NCI-H2107 (cell line): ENCODE measurements at places on chromosomes 1 and 21.

DNA sequence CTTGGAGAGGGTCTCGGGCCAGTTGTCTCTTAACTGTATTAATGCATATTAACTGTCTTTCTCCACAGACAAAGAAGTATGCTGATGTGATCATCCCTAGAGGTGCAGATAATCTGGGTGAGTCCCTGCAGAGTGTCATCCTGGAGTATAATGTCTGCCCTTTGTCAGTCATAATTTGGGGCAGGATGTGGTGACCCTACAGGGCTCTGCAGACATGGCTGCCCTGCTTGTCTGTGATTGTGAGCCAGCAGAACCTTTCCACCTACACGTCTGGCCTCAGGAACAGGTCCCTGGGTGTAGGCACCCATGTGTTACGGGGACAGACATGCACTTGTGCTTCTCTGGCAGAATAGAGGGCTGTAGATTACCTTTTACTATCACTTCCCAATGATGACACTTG is 78.4 kb downstream of the UCK2 start:
- no peak for DNase-seq

DNA sequence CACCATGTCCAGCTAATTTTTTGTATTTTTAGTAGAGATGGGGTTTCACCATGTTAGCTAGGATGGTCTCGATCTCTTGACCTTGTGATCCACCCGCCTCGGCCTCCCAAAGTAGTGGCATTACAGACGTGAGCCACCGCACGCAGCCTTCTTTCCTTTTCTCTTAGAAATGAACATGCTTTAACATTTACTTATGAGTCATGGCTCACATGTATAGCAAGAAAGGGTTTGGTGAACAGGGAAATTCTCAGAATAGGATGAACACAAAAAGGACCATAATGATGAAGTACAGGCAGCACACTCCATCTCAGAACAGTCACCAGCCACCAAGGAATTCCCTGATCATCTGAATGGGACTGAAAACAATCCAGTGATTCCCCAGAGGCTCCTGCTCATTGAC is 9.4 kb upstream of the VAMP4 start:
- DNase-seq, result no peak

DNA sequence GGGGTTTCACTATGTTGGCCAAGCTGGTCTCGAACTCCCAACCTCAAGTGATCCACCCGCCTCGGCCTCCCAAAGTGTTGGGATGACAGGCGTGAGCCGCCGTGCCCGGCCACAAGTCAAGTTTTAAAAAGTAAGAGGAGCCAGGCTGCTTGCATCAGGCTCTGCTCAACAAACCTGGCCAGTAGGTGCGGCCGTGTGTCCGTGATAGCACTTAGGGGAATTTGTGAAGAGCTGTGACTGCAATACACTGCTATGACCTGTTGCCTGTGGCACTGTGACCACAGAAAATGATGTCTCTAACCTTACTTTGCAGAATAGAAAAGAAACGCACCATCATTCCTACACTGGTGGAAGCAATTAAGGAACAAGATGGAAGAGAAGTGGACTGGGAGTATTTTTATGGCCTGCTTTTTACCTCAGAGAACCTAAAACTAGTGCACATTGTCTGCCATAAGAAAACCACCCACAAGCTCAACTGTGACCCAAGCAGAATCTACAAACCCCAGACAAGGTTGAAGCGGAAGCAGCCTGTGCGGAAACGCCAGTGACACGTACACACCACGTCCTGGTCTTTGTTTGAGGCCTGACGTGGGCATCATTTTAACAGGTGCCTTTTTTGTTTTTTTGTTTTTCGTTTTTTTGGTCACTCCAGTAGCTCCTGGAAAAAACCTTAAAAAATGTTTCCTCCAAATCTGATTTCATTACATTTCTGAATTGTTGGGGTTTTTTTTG is 16.7 kb downstream of the C1orf174 start:
- DNase-seq, result no peak

DNA sequence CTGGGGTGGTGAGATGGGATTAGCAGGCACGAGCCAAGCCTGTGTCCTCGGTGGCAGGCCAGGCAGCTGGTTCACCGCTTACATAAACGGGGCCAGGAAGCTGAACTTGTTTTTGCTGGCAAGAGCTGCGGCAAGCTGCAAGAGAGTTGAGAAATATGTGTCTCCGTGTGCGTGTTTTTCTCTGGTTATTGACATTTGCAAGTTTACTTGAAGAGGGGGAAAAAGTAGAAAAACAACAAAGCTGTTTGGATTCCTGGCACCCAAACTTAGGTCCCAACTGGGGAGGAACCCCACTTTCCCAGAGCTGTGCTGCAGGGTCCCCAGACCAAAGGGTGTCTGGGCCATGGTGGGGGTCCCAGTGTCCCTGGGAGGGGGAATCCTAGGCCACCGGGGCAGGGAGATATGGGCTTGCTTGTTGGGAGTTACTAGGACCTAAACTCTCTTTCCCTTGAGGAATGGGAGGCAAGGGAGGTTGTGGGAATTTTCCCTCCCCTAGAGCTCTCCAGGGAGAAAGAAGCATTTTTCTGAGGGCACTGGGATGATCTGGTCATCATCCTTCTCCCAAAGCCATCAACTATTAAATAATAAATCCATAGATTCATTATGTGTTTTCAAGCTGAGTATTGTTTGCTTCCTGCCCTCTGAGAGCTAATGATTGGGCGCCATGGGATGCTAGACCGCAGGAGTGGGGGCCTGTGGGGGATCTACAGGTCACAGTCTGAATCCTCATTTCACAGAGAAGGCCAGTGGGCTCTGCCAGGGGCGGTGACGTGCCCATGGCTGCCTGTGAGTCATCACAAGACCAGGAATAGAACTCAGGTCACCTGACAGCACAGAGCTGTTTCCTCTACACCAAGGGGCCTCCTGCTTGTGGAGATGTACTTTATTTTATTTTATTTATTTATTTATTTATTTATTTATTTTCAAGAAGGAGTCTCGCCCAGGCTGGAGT is 14.8 kb downstream of the IL6R start:
- no peak for DNase-seq

DNA sequence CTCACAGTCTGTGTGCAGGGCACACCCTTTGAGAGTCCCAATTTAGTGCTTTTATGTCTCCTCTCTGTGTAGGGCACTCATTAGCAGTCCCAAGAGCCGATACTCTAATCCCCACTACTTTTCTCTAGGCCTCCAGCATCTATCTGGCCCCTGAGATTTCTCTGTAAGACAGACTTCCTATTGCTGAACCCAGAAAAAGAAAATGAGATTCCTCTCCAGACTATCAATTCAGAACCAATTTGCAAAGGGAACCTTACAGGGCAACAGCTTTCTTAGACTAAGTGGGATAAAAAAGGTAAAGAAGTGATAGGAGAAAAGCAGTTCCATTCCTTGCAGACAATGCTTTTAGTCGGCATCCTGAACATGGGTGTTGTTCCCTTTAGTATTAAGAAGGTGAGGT is 172.2 kb downstream of the EDEM3 start:
- no peak for DNase-seq

GRCh38 chr1:169679692-169680091 is 31.7 kb downstream of the SELL start:
- no peak for DNase-seq

DNA sequence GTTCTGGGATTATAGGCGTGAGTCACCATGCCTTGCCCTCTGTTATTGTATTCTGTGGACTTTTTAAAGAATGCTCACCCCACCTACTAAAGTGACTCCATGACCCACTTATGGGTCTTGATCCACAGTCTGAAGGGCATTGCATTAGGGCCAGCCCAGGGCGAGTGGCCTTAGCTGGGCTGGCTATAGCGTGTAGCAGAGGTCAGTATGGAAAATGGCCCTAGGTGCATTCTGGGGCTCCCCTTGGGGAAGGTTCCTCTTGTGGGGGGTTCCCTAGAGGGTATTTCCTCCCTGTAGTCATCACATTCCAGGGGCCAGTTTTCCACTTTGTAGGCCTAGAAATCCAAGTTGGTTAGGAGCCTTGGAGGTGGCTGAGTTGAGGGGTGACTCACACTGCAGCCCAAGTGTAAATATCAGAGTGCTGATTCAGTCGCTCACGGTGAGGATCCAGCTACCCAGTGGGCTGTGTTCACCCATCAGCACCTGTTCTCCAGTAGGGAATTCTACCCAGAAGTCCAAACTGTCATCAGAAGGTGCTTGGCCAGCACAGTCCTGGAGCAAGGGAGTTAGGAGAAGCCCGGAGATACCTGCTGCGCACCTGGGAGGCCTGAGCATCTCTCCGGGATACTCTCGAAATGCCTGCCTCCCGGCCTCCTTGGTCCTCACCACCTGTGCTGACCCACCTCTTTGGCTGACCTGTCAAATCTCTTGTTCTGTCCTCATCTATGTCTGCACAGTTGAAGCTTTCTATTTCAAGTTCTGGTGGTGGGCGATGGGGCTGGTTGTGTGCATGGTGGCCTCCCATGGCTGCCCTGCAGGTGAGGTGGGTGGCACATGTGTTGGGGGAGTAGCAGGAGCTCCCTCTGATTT is 52.2 kb downstream of the NENF start:
- DNase-seq, result no peak

DNA sequence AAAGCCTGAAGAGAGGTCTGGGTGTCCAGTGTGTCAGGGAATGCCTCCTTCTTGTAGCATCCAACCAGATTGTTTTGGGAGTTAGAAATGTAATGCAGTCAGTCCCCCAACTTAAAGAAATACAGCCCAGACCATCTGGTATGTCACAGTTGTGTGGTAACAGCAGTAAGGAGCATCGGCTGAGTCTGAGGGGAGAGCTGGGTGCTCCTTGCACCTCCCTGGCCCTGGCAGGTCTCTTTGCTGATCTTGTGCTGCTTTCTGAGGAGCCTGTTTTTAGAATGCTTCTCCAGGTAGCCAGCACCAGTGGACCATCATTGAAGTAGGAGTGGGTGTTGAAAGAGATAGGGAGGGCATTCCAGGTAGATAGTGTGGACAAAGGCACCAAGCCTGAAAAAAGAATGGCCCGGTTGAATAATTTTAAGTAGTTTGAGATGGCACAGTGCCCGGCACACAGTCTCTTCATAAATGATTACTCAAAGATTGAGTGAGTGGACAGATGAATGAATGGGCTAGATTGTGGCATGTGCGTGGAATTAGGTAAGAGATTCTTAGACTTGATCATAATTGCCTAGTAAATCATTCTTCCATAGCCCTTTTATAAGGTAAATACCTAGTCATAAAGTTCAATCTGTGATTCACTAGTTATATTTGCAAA is 46.5 kb downstream of the LAMC1 start:
- DNase-seq, result no peak

- DNase-seq, result no peak
These were observed 150.0 kb downstream of the CASZ1 start for GRCh38 chr1:10646347-10646861.

DNA sequence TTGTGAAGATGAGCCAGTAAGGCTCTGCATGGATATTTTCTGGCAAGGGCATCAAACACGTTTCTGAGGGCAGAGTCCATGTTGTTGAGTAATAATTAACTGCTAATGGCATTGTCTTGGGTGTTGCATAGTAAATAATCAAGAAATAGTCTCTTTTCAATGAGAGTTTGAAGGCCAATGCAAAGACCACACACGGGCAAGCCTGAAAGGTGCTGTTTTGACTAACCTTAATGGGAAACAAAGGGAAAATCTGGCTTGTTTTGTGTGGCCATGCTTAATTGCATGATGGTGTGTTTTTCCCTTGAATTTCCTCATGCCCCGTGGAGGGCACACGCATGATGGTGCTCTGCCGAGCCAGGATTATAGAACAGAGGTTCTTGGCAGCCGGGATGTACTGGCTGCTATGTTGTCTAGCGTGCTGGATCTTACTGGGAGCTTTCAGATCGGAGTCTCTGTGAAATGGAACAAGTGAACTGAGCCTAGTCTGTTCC is 127.6 kb downstream of the NOS1AP start:
- no peak for DNase-seq

GRCh38 chr1:192002063-192002462 is 156.2 kb upstream of the RGS18 start:
- no peak for DNase-seq

DNA sequence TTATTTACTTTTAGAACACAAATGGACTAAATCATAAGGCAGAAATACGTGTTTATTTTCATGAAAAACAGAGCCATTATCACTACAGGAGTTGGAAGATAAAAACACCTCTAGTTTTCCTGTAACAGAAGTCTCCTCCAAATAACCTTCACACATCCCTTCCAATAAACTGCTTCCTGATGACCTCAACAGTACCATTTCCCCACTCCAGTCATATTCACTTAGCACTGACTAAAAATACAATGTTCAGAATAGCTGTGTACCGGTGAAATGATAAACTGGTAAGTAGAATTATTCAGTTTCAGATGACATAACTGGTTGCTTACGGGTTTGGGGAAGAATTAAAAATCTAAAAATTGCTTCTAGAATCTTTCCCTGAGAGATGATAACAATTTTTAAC is 137.9 kb downstream of the DENND1B start:
- no peak for DNase-seq

GRCh38 chr1:68525781-68526180 is 28.9 kb upstream of the DEPDC1 start:
- no peak for DNase-seq
